ENCODE measurements at places on chromosomes 11 and 22. TPM values are rescaled to one million over a fixed set of nuclear protein-coding genes. Genes with fewer than 3 reads are reported as not detected.

CNGA4 gene
- 0.72 TPM for total RNA-seq

DNA sequence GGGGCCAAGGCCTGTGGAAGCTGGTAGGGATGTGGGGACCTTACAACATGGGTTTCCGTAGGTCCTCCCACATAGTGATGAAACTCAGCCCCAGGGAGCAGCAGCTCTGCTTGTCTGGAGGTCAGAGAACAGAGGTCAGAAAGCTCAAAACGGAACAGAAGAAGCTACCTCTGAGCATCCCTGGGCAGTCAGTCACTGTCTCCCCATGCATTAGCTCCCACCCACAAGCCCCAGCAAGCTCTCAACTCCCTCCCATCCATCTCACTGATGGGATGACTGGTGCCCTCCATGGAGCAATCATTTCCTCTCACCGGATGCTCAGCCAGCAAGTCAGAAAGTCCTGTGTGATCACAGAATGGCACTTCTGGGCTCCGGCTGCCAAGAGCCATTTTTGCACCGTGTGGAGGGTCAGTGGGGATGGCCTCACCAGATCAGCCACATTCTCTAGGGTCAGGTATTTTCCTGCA is 1.9 kb downstream of the TPP1 start:
- no peak for DNase-seq
- peaks cover 6% of the 10 kb centered on the region for H3K4me1 ChIP-seq
- H3K27me3 ChIP-seq, result no peaks in the 10 kb centered on the region
- H3K36me3 ChIP-seq, result no peaks in the 10 kb centered on the region

DNA sequence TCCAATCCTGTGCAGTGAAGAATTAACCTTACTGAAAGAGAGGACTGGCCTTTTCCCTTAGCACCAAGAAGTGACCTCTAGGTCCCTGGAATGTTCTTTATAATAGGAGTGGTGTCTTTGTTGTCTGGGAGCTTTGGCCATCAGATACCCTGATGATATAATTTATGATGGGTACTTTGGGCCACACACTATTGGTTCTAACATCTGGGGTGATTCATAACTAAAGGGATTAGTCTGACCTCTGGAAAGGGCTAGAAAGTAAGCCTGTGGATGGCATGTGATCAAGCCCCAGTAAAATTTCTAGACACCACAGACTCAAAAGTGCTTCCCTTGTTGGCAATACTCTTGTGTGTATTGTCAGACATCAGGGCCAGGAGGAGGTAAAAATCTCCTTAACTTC is 891.2 kb downstream of the KCNA4 start:
- DNase-seq, result no peak
- H3K36me3 ChIP-seq, result no peaks in the 10 kb centered on the region
- H3K27ac ChIP-seq, result no peak overlapping the region
- no peaks in the 10 kb centered on the region for H3K4me1 ChIP-seq
- H3K27me3 ChIP-seq, result no peaks in the 10 kb centered on the region

DNA sequence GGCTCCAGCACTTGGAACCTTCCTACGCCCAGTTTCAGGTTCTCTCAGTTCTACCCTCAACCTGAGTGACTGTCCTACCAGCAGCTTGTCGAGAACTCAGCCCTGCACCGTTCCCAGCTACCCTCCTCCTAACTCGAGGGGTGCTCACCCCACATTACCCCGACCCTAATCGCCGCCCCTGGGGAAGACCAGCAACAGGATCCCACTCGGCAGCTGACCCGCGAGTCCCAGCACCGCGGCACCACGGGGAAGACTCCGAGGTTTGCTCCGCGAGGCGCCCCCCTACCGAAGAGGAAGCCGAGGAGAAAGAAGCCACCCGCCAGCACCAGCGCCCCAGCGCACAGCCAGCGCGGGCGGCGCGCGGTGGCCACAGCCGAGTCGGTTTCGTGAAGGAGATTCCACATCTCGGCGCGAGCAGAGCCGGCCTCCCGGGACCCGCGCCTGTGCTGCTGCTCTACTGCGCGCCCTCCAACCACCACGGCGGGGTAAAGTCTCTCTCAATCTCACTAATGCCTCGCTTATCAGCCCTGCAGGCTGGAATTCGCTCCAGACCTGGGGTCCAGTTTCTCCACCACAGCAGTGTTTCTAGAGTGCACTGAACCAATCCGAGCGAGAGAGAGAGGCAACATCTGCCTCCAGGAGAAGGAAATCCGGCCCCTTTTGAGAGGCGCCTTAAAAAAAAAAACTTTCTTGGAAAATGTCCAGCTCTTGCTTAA is at the start of gene FOLH1:
Gene FOLH1 (minus strand): TSS at position 597 of the 716 bp plus-strand sequence. CDS start 193 bp downstream, at position 404.
- peak within 1 kb of the TSS; percentile 49 for H3K27ac ChIP-seq
- H3K27me3 ChIP-seq, result no peaks in the 10 kb centered on the region
- peak within 1 kb of the TSS; percentile 31 for H3K4me3 ChIP-seq
- H3K4me1 ChIP-seq, result no peaks in the 10 kb centered on the region

GRCh38 chr11:7974668-7975067 is 9.4 kb upstream of the NLRP10 start:
- H3K4me3 ChIP-seq, result no peak overlapping the region
- DNase-seq, result no peak
- H3K4me1 ChIP-seq, result no peaks in the 10 kb centered on the region
- no peaks in the 10 kb centered on the region for H3K36me3 ChIP-seq
- no peaks in the 10 kb centered on the region for H3K27me3 ChIP-seq

APOA5 gene
- not detected for total RNA-seq

GRCh38 chr11:35313760-35314153 is 105.6 kb downstream of the SLC1A2 start:
- no peaks in the 10 kb centered on the region for H3K27me3 ChIP-seq
- no peaks in the 10 kb centered on the region for H3K36me3 ChIP-seq
- no peaks in the 10 kb centered on the region for H3K4me1 ChIP-seq
- DNase-seq, result no peak
- no peak overlapping the region for H3K4me3 ChIP-seq
- H3K27ac ChIP-seq, result no peak overlapping the region

GRCh38 chr11:70779433-70780245 is 381.3 kb downstream of the CTTN start:
- no peak overlapping the region for H3K27ac ChIP-seq
- no peak overlapping the region for H3K4me3 ChIP-seq
- no peaks in the 10 kb centered on the region for H3K27me3 ChIP-seq
- no peaks in the 10 kb centered on the region for H3K36me3 ChIP-seq

TIMP3 gene
- 81.7 TPM for total RNA-seq

DNA sequence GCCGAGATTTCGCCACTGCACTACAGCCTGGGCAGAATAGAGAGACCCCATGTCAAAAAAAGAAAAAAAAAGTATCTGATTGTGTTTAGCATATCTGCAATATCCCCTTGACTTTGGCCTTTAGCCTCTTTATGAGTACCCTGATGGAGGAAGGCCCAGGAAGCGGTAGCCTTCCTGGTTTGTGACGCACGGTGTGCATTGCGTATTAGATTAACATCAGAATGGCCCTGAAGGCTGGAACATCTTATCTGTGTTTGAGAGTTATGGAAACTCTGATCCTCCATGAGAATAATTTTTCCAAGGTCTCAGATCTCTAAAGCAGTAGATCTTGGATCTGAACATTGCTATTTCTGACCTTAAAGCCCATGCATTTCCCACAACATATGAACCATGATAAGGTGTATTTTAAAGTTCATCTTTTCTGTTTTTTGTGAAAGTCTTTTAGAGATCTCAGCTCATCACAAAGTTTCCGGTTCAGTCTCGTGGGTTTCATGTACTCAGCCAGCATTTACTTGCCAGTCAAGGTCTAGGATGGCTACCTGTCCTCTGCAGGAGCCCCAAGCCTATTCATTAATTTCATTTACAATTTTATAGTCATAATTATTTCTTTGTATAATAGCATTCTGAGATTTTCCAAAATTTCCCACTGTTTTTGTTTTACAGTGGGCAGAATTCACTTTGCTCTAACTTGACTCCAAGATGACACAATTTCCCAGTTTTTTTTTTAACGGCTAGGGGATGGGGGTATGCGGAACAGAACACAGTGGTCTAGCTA is 605 bp upstream of the FDX1 start:
- DNase-seq, result no peak
- peak overlapping the region; percentile 95 for H3K27ac ChIP-seq
- peaks cover 2% of the 10 kb centered on the region for H3K4me1 ChIP-seq
- peak overlapping the region; percentile 79 for H3K4me3 ChIP-seq

GRCh38 chr11:25159341-25159740 is 662.5 kb downstream of the LUZP2 start:
- H3K36me3 ChIP-seq, result no peaks in the 10 kb centered on the region
- no peaks in the 10 kb centered on the region for H3K27me3 ChIP-seq
- no peak overlapping the region for H3K27ac ChIP-seq
- H3K4me3 ChIP-seq, result no peak overlapping the region
